ENCODE measurements at places on chromosomes 3 and 15. TPM values are rescaled to one million over a fixed set of nuclear protein-coding genes. Genes with fewer than 3 reads are reported as not detected.
A peak's percentile ranks its signal among the peaks of the same experiment; 100 is the strongest.

- DNase-seq: peak; percentile 56
Observed at GRCh38 chr3:87082796-87083440, 92.0 kb upstream of the VGLL3 start.

DNA sequence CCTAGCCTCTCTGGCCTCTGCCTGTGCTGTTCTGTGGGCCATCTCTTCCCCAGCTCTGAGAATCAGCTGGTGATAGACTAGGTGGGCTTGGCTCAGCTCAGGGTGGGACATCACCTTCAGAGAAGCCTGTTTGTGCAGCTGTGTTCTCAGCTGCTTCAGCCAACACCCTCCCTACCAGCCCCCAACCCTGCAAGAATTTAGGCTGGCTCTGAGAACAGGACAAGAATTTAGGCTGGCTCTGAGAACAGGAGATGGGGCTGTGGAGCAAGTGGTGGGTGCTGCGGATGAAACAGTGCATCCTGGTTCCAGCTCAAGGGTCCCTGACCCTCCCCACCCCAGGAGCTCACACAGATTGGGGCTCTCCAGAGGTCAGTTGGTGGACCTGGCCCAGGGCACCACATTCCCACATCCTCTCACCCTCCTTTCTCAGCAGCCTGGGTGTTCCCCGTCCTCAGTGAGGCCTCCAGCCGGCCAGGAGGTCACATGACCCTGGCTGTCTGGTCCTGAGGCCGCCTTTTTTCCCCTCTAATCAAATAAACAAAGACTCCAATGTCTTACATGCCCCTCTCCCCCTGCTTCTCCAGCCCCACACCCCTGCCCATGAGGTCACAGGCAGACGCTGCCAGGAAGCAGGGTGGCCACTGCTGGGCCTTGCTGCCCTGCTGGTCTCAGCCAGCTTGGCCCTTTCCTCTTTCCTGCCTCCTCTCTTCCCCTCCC is 14.9 kb downstream of the PLEKHO2 start:
- DNase-seq: peak; percentile 57

DNA sequence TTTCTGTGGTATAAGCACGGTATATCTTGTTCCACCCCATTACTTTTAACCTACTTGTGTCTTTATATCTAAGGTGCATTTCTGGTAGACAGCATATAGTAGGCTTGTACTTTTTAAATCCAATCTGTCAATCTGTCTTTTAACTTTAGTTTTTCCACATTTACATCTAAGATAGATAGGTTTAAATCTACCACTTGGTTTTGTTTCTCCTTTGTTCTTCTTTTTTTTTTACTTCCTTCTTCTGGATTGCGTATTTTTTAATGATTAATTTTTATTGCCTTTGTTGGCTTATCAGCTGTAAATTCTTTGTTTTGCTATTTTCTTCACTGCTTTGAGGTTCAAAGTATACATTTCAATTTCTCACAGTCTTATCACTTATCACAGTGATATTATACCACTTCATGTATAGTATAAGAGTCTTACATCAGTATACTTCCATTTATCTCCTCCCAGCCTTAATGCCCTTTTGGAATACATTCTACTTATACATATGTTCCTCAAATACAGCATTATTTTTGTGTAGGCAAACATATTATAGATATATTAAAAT is 31.0 kb downstream of the IQCB1 start:
- no peak for DNase-seq

DNA sequence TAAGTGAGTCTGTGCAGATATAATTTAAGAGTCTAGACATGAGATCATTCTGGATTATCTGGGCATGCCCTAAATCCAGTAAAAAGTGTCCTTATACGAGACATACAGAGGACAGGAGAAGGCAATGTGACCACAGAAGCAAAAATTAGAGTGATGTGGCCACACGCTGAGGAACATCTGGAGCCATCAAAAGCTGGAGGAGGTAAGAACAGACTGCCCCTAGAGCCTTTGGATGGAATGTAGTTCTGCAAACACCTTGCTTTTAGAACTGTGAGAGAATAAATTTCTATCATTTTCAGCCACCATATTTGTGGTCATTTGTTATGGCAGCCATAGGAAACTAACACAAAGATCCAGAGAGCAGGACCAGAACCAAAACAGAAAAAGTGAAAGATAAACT is 41.0 kb downstream of the CD200 start:
- DNase-seq: no peak

GRCh38 chr3:110261141-110261540 is 810.5 kb upstream of the NECTIN3 start:
- DNase-seq: no peak

DNA sequence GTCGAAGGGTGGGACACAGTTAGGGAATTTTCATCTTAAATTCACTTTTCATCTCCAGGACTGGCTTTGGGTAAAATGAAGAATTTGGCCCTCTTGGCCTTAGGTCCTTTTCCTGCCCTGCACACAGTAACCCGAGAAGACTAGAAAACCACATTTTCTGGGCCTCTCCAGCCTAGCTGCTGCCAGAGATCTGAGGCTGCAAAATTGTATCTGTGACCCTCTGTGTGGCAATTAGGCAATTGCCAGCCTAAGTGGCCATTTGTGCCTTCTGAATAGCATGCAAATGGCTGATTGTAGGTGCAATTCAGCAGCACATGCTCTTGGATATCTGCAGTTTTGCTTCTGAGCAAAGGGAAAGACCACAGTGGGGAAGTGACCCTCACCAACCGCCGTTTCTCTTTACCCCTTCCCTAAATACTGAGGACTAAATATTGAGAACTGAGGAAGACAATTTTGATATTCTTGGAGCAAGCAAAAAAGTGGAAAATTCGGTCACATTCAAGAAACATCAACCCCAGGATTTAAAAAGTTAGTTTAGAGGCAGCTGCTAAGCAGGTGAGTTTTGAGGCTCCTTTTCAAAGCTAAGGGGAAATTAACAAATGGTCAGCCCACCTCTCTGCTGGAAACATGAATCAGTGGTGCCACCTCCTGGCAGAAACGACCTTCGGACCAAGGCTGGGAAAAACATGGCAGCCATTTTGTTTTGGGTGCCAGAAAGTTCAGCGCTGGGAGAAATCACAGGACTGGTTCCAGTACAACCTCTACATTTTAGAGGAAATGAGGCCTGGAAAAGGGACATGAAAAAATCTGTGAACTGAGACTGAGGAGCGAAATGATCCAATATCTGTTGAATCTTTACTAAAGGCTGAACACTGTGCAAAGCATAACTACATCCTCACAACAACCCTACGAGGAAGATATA is 56.6 kb upstream of the PRTG start:
- peak; percentile 14 for DNase-seq

- no peak for DNase-seq
Observed at GRCh38 chr3:167976516-167977361, 119.0 kb downstream of the GOLIM4 start.

DNA sequence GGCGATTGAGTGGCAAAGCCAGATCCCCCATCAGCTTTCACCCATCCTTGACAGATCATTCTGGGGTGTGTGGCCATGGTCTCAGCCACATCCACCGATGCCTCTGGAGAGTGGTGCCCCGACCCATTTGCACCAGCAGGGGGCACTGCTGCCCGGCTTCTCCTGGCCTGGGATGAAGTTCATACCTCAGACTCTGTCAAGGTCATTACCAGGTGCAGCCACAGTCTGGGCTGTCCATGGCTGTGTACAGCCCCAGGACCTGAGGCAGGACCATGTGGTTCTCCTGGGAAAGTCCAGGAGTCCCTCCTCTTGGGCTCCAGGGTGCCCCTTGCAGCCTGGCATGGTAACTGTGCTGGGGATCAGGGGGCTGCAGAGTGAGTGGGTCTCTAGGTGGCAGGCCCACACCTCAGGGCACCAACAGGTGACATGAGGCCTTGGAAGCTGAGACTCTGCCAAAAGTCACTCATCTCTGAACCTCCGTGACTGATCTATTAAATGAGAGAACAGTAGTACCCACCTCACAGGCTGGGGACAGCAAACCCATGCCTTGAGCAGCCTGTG is 67.2 kb downstream of the CACNA2D2 start:
- no peak for DNase-seq

- DNase-seq: no peak
Observed at GRCh38 chr3:66713921-66714320, 213.1 kb upstream of the LRIG1 start.

- DNase-seq: no peak
Observed at GRCh38 chr15:67549736-67550135, 7.2 kb downstream of the MAP2K5 start.

DNA sequence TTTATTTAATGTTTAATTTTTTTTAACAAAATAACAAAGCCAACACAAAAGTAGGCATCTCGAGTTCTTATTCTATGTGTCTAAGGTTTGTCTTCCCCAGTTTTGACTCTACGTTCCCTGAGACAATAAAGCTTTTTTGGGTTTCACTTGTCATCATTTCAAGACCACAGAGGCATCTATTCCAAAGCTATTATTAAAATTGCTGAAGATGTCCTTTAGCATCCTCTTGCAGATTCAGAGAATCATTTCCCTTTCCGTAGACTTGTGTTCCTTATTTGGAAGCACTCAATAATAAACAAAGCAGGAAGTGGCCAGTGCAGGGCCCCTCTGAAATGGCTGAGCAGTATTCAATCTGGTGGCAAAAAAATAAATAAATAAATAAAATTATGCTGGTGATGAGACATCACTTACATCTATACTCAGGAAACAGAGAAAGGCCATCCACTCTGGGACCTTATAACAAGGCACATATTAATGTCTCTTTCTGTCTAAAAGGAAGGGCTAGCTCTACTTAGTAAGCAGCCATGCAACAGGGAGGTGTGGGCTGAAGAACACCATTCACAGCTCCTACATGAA is 362.3 kb downstream of the WDR72 start:
- DNase-seq: no peak

DNA sequence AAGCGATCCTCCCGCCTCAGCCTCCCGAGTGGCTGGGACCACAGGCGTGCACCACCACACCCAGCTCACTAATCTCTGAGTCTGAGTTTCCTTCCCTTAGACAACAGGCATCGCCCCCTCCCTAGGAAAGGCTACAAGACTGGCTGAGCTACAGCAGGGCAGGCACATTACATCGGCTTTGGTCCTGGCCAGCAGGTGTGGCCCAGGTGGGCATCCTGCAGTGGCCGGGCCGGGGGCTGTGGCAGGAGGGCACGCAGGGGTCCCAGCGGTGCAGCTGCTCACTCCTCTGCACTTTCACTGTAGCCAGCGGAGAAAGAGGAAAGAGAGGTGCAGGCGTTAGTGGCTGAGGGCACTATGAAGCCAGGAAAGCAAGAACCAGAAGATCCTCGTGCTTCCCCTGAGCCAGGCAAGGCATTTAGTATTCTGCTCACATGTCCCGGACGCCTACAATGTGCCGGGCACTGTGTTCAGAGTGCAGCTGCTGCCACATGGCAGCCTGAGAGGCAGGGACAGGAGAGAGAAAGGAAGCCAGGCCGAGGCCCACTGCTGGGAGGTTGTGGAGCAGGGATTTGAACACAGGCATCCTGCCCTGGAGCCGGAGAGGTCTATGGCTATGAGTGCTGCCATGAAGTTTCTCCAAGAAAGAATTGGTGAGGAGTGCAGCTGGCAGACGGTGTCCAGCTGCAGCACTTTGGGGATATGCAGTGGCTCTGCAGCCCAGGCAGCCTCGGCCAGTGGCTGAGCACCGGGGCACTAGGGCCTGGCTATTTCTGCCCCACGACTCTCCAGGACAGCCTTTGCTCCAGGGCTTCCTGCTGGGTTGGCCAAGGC is 22.3 kb downstream of the GRIP2 start:
- DNase-seq: no peak

GRCh38 chr3:141360888-141361598 is 7.3 kb upstream of the ZBTB38 start:
- no peak for DNase-seq

GRCh38 chr3:170417090-170417489 is 1.6 kb upstream of the CLDN11 start:
- no peak for DNase-seq

DNA sequence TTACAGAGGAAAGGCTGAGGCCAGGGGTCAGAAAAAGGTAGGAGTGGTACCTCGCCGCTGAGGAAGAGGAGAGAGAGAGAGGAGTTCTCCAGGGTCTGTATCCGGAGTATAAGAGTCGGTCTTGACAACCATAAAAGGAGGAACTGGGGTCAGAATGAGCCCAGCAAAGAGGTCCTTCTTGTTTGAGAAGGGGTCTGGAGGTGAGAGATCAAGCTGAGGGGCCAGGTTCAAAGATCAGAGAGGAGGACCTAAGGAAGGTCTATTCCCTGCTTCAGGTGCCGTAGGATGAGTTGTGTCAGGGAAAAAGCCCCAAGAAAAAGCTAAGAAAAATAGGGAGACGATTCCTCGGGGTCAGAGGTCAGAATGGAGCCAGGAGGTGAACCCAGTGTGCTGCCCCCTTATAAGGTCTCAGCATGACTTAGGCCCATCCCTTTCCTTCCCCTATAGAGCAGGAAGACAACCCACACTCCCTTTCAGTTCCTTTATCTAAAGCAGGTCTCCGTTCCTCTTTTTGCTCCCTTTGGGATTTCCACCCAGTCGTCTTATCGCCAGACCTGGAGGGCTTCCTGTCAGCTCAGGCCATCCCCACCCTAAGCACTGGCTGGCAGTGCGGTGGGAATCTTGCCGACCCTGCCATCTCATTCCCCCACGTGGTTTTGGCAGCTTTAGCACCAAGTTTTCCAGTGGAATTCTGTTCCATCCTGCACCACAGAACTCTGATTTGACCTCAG is 651 bp downstream of the MTMR14 start:
- DNase-seq: no peak

GRCh38 chr3:157064402-157064801 is 95.5 kb downstream of the CCNL1 start:
- no peak for DNase-seq

DNA sequence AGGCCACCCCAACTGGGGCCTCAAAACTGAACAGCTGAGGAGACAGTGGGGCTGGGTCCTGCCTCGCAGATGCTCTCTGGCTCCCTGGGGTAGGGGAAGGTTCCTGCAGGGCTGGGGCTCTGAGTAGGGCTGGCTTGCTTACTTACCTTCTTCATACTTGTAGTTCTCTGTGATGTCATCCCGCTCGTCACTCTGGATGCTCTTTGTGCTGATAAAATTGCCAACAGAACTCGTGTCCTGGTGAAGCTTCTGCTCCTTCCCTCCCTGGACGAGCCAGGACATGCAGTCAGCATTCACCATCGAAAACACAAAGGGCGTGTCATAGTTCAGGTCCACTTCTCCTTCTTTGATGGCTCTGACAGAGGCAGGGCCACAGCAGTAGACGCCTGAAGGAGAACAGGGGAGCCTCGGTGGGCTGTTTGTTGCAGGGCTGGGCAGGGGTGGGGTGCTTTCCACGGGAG is 17.9 kb upstream of the EPB42 start:
- no peak for DNase-seq

- DNase-seq: no peak
Observed at GRCh38 chr15:32700501-32701150, 17.2 kb upstream of the GREM1 start.

The ZPLD1 gene
- total RNA-seq: not detected

The RAB6B gene
- 3.6 TPM for total RNA-seq

The TGM4 gene
- total RNA-seq: not detected

The TNFAIP8L3 gene
- 9.0 TPM for total RNA-seq

The VILL gene
- 14.4 TPM for total RNA-seq

The CISH gene
- total RNA-seq: 5.9 TPM

The EFHB gene
- 1.5 TPM for total RNA-seq

The EOMES gene
- 1.7 TPM for total RNA-seq

The OR5K2 gene
- total RNA-seq: not detected

The NOX5 gene
- total RNA-seq: 0.21 TPM

Data from tibial nerve (tissue), 4 donors.